CMK (cell line): ENCODE measurements at places on chromosomes 4 and X.

GRCh38 chr4:4430492-4431195, 43.7 kb downstream of the NSG1 start:
- peak; percentile 34 for DNase-seq

GRCh38 chr4:155530857-155531256, 135.8 kb upstream of the GUCY1A1 start:
- DNase-seq = no peak

DNA sequence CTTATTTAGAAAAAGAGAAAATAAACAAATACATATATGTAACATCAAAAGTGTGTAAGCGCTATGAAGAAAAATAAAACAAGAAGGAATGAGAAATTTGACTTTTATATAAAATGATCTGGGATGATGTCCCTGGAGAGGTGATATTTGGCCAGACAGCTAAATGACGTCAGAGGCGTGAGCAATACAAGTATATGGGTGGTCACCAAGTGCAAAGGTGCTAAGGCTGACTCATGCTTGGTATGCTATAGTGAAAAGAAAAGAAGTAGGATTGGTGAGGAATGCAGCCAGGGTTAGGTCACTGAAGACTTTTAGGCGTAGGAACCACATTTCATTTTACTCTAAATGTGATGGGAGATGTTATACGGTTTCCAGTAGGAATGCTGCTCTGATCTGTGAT, 1049.1 kb upstream of the TENM3 start:
- no peak for DNase-seq

DNA sequence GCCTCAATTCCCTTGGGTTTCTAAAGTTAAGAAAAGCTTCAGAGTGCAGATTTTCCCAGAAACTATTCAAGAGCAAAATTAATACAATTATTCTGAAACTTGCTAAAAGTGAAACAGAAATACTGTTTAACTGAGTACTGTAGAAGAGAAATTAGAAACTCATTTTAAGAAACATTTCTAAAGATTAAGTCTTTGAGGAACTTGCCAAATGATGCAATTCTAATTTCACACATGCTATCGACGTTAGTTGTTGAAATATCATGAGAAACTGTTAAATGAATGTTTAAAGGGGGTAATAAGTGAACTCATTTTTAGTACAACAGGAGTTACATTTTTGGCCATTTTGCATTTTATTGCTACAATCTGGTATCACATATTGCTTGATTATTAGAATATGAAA, 125.3 kb upstream of the MAOA start:
- no peak for DNase-seq

DNA sequence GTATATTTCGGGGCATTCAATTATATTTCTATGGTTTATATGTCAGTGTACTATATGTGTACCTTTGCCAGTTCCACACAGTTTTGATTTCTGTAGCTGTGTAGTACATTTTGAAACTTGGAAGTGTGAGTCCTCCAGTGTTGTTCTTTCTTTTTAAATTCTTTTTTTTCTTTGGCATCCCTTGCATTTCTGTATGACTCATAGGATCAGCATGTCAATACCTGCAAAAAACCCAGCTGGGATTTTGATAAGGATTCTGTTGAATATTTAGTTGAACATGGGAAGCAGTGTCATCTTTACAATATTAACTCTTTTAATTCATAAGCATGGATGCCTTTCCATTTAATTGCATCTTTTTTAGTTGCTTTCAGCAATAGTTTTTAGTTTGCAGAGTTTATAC, 100.0 kb downstream of the SH3BGRL start:
- DNase-seq = no peak

- no peak for DNase-seq
Measured at GRCh38 chr4:185738038-185738552, 73.9 kb downstream of the SORBS2 start.

DNA sequence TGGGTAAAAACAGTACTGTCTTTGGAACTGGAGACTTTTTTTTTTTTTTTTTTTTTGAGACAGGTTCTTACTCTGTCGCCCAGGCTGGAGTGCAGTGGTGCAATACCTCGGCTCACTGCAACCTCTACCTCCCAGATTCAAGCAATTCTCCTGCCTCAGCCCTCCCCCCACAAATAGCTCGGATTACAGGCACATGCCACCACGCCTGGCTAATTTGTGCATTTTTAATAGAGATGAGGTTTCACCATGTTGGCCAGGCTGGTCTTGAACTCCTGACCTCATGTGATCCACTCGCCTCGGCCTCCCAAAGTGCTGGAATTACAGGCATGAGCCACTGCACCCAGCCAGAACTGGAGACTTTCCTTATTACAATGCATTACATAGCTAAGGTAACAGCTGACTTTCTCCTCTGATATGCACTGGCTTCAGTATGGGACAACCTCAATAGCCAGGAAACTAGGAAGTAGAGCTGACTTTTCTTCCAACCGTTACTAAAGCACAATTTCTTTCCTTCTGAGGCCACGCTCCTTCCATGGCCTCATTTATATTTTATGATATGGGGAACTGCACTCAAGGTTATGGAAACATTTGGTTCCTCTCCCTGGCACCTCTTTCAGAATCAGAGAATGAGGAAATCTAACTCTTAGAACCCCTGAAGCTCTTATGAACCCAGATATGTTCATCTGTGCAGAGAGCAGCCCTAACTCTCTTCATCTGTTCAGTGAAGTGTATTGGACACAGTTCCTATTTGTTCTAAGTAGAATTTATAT, 53.5 kb upstream of the FAM9B start:
- DNase-seq = no peak

- no peak for DNase-seq
Measured at GRCh38 chr4:74152836-74153235, 5.1 kb upstream of the MTHFD2L start.

GRCh38 chrX:124455966-124456365, 109.6 kb downstream of the SH2D1A start:
- no peak for DNase-seq

DNA sequence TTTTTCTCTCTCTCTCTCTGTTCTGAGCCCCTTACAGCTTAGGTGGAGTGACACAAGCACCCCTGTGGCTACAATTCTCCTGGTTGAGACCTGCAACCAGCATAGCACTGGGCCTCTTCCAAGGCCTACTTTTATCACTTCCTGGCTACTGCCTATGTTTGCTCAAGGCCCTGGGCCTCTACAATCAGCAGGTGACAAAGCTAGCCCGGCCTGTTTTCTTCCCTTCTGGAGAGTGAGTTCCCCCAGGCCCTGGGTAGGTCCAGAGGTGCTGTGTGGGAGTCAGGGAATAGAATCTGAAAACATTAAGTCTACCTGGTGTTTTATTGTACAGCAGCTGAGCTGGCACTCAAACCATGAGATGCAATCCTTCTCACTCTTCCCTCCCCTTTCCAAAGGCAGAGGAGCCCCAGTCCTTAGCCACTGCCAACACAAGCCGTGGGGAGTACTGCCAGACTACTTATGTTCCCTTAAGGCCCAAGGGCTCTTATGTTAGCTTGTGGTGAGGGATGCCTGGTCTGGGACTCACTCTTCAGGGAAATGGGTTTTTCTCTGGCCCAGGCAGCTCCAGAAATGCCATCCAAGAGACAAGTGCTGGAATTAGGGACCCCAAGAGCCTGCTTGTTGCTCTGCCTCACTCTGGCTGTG, 23.8 kb upstream of the MAGEC3 start:
- no peak for DNase-seq

GRCh38 chr4:113962719-113963265, 16.7 kb downstream of the ARSJ start:
- DNase-seq = no peak

- no peak for DNase-seq
Measured at GRCh38 chr4:89752932-89753598, 83.9 kb downstream of the SNCA start.

GRCh38 chrX:13432414-13433297, 112.8 kb upstream of the ATXN3L start:
- no peak for DNase-seq

DNA sequence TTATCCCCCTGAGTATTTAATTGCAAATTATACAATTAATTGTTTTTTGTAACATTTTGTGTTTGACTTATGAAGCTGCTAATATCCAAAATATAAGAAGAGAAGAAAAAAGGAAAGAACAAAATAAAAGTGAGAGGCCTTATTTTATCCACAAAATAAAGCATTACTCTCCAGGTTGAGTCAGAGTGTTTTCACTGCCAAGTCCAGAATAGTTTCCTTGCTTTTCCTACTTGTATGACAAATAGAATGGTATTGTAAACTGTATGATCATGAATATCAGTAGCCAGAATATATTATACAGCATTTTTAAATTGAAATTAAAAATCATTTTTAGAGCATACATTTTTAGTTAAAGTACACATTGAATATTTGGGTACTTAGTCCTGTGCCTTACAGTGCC, 237.8 kb downstream of the NDST4 start:
- DNase-seq = no peak

GRCh38 chr4:92520563-92520962, 216.8 kb downstream of the GRID2 start:
- no peak for DNase-seq

GRCh38 chrX:13937370-13938050, 92.2 kb downstream of the GEMIN8 start:
- no peak for DNase-seq

DNA sequence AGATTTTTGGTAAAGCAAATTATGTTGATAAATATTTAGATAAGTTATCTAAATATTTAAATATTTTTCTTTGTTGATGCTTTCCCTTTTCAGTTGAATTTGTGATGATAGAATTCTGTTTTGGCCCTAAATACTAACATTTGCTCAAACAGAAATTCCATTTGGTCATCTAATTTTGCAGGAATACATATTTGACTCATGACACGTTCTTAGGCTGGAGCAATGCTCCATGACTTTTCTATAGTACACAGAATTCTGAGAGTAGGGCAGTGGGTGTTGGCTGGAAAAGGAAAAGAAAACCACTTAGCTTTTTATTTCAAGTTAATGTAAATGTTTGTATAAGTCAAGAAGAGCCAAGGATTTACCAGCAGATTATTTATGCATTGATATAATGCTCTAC, 58.6 kb upstream of the GK2 start:
- DNase-seq = no peak

DNA sequence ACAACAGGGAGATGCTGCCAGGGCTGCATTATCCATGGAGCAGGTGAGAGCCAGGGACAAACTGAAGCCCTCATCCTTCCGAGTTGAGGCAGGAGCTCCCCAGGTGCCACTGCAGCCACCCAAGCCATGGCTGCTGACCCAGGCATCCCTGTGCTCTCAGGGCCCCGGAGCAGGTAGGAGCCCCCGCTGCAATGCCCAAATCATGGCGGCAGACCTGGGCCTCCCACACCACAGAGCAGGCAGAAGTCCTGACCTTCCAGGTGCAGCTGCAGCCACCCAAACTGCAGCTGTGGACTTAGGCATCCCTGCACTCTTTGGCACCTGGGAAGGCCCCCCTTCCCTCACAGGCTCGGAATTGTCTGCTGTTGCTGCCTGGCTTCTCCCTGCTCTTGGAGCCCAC, 443.6 kb downstream of the ARAP2 start:
- no peak for DNase-seq

DNA sequence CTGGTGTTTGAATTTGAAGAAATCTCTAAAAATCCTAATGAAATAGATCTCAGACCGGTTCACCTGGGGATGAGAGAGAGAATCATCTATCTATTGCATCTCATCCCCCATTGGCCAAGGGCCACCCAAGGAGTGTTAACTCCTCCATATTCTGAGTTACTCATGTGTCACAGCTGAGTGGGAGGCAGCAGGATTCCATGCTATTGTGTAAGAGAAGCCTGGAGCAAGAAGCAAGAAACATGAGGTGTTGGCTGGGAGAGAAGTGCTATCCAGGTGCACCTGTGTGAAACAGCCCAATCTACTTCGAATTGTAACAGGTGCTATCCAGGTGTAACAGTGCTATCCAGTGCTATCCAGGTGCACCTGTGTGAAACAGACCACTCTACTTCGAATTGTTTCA, 150.3 kb upstream of the MAOA start:
- DNase-seq = no peak

- no peak for DNase-seq
Measured at GRCh38 chrX:23013366-23013765, 13.6 kb downstream of the DDX53 start.

GRCh38 chr4:33746979-33747378, 2497.3 kb downstream of the ARAP2 start:
- DNase-seq = no peak

- DNase-seq = no peak
Measured at GRCh38 chr4:24640366-24640765, 56.0 kb upstream of the DHX15 start.

DNA sequence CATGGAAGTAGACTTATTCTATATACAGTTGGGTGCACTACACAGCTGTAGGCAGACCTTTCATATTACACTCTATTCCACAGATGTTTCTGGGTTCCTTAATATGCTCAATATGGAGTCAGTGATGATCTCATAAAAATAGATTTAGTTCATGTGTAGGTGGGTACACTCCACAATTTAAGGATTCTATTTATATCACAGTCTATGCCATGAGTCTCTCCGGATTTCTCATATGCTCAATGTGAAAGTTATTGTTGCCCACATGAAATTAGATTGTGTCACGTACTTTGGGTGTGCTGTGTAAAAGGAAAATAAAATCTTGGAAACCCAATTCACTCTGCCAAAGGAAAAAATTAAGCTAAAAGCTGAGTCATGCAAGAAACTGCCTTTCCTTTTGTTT, 32.5 kb upstream of the TASL start:
- no peak for DNase-seq
